Cerebellar cortex (tissue), 1 donor: ENCODE measurements at places on chromosomes 7 and 10.

GRCh38 chr7:91427051-91427450 is 162.8 kb downstream of the FZD1 start:
- no peak for DNase-seq

- DNase-seq = no peak
These were observed 87.3 kb downstream of the LYZL2 start for GRCh38 chr10:30542001-30542894.

- DNase-seq = no peak
These were observed 36.3 kb downstream of the DRGX start for GRCh38 chr10:49359349-49360270.

DNA sequence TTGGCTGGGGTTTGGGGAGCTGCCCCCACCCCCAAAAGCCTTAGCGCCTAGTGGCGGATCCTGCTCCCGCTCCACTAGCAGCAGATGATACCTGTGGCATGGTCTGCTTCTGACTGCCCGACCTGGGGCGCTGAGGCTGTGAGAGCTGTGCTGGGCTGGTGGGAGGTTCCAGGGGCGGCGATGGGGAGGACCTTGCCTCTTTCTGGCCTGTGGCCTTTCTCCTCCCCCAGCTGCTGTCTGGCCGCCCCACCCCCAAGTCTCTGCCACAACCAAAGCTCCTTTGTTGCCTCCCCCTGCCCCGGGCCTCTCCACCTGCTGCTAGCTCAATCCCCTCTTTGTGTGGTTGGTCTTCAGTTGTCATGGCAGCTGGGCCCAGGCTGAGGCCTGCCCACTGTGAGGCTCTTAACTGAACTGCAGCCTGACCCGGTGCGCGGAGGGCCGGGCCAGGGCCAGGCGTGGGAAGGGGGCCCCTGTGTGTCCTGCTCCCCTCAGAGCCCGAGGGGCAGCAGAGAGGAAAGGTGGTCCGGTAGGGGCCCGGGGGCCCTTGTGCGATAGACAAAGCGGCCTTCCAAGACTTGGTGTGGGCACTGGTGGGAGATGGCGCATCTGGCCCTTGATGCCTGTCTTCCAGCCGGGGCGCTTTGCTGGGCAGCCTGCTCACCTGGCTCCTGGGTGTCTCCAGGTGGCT is 4.7 kb downstream of the ZNF775 start:
- peak; percentile 64 for DNase-seq

DNA sequence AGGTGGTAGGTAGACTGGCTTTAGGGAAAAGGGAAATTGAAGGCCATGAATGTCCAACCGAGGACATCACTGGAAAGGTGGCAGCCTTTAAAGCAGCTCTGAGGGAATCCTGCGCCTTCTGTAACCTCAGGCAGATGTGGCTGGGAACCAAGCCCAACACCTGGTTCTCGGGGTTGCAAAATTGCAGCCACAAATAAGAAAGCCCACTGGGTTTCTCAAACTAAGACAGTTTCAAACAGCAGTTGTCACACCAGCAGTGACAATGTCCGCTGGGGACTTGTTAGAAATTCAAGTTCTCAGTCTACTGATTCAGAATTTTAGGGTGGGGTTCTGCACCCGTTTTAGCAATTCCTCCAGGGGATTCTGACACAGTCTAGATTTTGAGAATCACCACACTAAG is 42.7 kb upstream of the STEAP1B start:
- DNase-seq = no peak

- no peak for DNase-seq
These were observed 240.7 kb downstream of the ANK3 start for GRCh38 chr10:60149003-60149402.

DNA sequence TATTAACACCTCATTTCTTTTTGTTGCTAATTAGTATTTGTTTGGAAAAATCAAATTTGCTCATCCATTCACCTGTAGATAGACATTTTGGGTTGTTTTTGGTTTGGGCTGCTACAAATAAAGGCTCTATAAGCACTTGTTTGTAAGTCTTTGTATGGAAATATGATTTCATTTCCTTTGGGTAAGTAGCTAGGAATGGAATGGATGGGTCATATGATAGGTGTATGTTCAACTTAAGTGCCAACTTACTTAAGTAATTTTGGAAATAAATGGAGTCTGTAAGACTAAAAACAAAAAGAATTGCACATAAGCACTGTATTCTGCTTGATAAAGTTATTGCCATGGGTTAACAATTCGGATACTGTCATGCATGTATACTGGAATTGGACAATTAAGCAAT is 157.7 kb upstream of the NAMPT start:
- DNase-seq = no peak

DNA sequence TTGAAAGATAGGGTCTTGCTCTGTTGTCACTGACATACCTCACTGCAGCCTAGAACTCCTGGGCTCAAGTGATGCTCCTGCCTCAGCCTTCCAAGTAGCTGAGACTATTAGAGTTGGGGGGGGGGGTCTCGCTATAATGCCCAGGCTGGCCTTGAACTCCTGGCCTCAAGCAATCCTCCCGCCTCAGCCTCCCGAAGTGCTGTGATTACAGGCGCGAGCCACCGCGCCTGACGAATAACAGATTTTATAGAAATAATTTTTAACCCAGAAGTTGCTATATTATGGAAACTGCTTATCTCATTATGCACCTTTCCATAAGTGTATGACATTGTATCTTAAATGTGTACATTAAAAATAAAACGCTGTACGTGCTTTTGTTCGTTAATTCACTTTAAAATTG is 846 bp downstream of the ANKRD26 start:
- DNase-seq = no peak

DNA sequence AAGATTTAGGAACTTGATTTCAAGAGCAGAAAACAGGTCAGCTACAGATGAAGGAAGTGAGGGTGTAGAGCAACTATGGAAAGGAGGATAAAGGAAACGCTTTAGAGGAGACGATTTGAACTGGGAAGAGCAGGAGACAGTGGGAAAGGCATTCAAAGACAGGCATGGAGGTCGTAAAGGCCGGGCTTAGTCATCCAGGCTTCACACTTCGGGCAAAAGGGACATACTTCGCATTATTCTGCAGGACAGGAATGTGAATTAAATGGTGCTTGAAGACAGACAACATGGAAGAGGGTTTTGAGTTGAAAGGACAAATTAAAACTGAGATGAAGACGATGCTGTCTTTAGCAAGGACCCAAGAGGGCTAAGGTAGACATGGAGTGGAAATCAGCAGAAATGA is 8.1 kb downstream of the FAM171A1 start:
- no peak for DNase-seq

GRCh38 chr7:13386741-13387140 is 602.7 kb downstream of the ETV1 start:
- DNase-seq = no peak

GRCh38 chr10:88960802-88961201 is 8.2 kb upstream of the ACTA2 start:
- no peak for DNase-seq

DNA sequence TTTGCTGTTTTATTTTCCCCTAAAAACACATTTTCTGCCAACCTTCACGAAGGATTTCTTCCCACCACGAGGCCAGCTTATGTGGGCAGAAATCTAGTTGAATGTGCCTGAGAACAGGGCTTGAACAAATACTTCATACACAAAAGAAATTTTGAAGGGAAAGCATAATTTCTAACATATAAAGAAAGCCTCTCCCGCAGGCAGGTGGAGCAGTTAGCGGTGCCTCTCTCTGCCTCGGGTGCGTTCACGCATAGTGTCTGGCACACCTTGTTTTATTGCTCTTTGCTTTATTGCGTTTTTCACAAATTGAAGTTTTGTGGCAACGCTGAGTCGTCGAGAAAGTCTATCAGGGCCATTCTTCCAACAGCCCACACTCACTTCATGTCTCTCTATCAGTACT is 7.0 kb upstream of the CSGALNACT2 start:
- DNase-seq = no peak

DNA sequence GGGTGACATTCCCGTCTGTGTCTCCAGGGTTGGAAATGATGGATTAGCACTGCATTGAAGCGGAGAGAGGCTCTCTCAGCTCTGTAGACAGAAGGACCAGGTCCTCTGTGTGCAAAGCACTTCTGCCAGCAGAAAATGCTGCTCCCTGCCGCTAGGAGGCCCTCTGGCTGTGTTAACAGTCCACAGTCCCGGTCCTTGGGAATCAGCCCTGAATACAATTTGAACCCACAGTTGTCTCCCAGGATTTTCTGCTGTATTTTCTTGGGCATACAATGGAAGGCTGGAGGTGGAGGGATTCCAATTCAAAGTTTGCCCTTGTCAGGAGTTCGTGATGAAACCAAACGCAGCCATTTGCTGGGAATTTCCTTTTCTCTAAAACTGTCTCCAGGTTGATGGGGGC is 205.2 kb downstream of the GLRX3 start:
- peak; percentile 10 for DNase-seq

DNA sequence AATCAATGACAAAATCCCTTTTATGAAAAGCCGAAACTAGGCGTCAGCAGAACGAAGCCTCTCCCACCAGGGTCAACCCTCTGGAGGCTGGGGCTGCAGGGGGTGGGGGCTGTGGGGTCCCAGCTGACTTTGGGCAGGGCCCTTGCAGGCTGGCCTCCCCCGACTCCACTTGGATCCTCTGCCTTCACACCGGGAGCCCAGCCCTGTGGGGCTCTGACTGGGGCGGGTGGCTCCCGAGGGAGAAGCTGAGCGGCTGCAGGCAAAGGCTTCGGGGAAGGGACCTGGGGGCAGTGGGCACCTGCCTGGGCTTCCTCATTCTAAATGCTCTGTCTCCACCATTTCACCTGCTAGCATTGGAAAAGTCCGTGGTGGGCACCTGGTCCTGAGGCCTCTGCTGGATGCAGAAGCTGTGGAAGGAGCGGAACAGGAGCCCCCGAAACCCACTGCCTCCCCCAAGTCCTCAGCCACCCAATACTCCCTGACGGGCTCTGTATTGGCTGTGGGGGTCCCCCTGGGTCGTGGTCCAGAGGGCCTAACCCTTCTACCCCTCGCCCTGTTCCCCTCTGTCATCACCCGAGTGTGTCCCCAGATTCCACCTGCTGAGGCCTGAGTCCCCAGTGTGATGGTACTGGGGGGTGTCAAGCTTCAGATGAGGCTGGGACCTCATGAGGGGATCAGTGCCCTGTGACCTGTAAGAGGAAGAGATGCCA is 108.6 kb downstream of the DNAJB6 start:
- DNase-seq = no peak

- DNase-seq = no peak
These were observed 259.7 kb downstream of the EXOC4 start for GRCh38 chr7:133512560-133512959.

GRCh38 chr10:8800426-8800825 is 745.9 kb downstream of the GATA3 start:
- no peak for DNase-seq

- no peak for DNase-seq
These were observed 25.2 kb downstream of the CNPY1 start for GRCh38 chr7:155521007-155521742.

GRCh38 chr7:106862317-106863089 is 2.6 kb upstream of the PIK3CG start:
- no peak for DNase-seq

GRCh38 chr10:77024461-77024860 is 613.1 kb downstream of the KCNMA1 start:
- no peak for DNase-seq

GRCh38 chr10:58998924-58999713 is 177.3 kb upstream of the PHYHIPL start:
- DNase-seq = peak; percentile 56

DNA sequence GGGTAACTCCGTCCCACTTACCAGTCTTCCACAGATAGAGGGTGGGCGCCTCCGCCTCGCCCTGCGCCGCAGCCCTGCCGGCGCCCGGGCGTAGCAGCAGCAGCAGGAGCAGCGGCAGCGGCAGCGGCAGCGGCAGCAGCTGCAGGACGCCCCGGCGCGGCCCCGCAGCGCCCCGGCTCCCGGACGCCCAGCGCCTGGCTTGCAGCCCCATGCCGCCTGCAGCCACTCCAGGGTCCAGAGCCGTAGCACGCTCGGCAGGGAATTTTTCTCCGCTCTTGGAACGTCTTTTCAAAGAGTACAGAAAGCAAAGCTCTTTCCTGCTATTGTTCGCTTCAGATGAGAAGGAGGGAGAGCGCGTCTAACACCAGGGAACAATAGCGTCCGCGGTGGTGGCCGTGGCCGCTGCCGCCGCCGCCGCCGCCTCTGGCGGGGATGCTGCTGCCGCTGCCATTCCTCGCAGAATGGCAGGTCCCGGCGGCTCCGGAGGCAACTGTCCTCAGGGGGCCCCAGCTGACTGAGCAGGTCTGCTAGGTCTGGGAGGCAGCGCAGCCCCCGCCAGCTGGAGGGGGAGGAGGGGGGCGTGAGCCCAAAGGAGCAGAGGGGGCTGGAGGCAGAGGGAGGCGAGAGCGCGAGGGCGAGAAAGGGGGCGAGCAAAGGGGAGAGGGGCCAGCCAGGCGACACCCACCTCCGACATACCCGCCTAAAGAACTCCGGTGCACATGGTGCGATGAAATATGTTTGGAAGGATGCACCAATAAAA is at the start of gene THSD7A:
THSD7A (minus strand) TSS at position 463 of the 760 bp plus-strand sequence; CDS start at position 211, 252 bp downstream.
- no peak for DNase-seq

GRCh38 chr7:105881439-105881838 is 5.0 kb upstream of the ATXN7L1 start:
- DNase-seq = no peak

DNA sequence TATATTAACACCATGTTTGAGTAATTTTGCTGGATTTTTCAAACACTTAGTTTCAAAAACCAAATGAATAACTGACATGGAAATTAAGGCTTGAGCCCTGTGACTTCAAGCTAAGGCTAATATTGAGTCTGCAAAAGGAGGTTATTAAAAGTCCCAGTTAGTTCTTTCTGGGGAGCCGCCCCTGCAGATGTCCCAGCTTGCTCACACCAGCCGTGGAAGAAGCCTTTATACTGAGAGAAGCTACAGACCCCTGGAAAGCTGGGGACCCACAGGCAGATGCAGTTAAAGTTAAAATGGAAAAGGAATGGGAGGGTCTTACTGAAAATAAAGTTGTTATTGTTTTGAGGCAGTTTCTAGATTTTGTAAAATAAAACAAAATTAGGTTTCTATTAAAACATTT is 18.5 kb upstream of the ZNF680 start:
- no peak for DNase-seq

DNA sequence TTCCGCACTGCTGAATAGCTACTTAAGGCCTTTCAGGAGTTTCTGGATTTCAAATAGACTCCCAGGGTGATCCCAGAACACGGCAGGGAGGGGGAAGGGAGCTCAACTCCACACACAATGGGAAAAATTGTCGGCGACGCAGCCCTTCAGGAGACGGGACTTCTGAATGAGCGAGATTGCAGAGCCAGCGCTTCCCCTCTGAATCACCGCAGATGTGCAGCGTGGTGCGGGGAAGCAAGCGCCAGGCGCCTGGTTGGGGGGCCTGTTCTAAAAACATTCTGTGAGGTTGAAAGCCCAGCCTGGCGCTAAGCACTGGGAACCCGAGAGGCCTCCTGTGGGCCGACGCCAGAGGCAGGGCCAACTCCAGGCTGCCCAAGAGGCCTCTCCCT is 163.3 kb downstream of the MAD1L1 start:
- no peak for DNase-seq
